ENCODE measurements at places on chromosomes 3 and 15. TPM values are rescaled to one million over a fixed set of nuclear protein-coding genes. Genes with fewer than 3 reads are reported as not detected.

GRCh38 chr15:42090370-42090769, 4.0 kb downstream of the PLA2G4D start:
- H3K4me3 ChIP-seq = no peak overlapping the region
- H3K27me3 ChIP-seq = no peaks in the 10 kb centered on the region
- DNase-seq = peak; percentile 38
- no peak overlapping the region for H3K27ac ChIP-seq

Gene CLSTN2
- 28.3 TPM for total RNA-seq

Gene PLSCR5
- total RNA-seq = not detected

DNA sequence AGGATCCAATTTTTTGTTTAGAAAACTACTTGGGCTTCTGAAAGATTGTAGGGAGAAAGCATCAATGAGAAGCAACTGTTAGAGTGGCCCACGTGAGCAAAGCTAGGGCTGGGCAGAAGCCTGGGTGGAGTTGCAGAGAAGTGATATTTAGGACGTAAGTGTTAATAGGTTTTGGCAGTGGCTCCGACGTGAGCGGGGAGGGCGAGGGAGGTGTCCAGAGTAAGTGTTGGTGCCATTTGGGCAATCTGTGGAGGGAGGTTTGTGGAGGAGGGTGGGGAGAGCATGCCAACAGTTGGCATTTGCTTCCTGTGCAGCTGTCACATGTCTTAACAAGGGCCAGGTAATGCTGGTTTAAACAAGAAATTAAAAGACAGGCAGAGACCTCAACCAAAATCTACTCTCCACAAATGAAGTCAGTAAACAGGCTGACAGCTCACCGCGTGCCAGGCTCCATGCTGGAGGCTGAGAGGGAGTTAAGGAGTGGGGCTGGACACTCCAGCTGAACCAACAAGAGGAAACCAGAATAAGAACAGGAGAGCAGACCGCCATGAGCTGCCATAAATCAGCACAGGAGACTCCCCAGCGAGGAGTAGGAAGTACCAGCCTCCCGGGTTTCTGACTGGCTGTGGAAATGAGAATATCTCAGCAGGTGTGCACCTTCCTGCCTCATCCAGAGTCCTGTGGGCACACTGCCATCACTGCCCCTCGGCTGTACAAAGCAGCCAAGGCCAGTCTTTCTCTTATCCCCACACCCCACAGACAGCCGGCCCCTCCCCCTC, 232.6 kb downstream of the ABHD5 start:
- no peaks in the 10 kb centered on the region for H3K36me3 ChIP-seq
- H3K4me3 ChIP-seq = no peak overlapping the region

DNA sequence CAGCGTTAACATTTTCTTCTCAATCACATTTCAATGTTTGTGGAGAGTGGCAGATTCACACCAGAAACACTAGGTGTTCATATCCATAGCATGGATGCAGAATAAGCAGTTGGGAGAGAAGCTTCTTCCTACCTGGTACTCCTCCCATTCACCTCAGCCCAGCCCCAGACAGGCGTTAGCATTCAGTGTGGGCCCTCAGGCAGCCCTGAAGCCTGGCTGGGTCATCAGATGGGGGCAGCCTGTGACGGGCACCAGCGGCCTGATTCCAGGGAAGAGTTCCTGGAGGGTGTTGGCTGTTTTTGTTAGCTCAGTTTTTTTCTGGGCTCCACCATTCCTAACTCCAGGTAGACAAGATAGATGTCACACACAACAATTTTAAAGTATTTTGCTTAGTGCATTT, 31.1 kb downstream of the APH1B start:
- no peaks in the 10 kb centered on the region for H3K27me3 ChIP-seq
- no peaks in the 10 kb centered on the region for H3K4me1 ChIP-seq
- H3K27ac ChIP-seq = no peak overlapping the region
- DNase-seq = no peak
- peaks cover 17% of the 10 kb centered on the region for H3K36me3 ChIP-seq

Gene NRROS
- total RNA-seq = 2.4 TPM

GRCh38 chr3:137061186-137061585, 103.4 kb downstream of the IL20RB start:
- no peaks in the 10 kb centered on the region for H3K36me3 ChIP-seq
- no peak for DNase-seq
- no peak overlapping the region for H3K4me3 ChIP-seq
- H3K27ac ChIP-seq = no peak overlapping the region
- no peaks in the 10 kb centered on the region for H3K4me1 ChIP-seq

Gene UROC1
- total RNA-seq = not detected

- no peaks in the 10 kb centered on the region for H3K36me3 ChIP-seq
- H3K4me3 ChIP-seq = no peak overlapping the region
- no peaks in the 10 kb centered on the region for H3K4me1 ChIP-seq
- no peak overlapping the region for H3K27ac ChIP-seq
- DNase-seq = no peak
Observed at GRCh38 chr3:173410436-173410835, 12.9 kb downstream of the NLGN1 start.

- H3K27ac ChIP-seq = no peak overlapping the region
- H3K36me3 ChIP-seq = no peaks in the 10 kb centered on the region
- H3K4me3 ChIP-seq = no peak overlapping the region
- no peaks in the 10 kb centered on the region for H3K4me1 ChIP-seq
- no peaks in the 10 kb centered on the region for H3K27me3 ChIP-seq
Observed at GRCh38 chr3:117589454-117589853, 879.9 kb downstream of the TUSC7 start.

DNA sequence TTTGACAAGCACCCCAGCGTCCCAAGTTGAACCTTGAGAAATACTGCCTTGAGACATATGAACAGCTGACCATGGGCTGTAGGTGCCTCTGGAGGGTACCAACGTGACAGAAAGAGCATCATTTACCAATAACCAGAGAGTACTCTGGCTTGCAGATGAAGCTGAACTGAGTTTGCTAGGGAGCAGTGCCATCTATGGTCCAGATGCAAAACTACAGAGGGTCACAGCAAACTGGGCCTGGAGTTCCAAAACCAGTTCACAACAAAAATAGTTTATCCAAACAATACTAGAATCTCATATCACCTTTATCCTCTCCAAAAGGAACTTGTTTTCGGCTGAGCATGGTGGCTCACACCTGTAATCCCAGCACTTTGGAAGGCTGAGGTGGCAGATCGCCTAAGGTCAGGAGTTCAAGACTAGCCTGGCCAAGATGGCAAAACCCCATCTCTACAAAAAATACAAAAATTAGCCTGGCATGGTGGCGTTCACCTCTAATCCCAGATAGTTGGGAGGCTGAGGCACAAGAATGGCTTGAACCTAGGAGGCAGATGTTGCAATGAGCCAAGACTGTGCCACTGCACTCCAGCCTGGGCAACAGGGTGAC, 69.3 kb downstream of the CHAC1 start:
- H3K4me1 ChIP-seq = no peaks in the 10 kb centered on the region
- DNase-seq = no peak
- peaks cover 32% of the 10 kb centered on the region for H3K36me3 ChIP-seq
- H3K4me3 ChIP-seq = no peak overlapping the region
- H3K27ac ChIP-seq = no peak overlapping the region

Gene PCBP4
- total RNA-seq = 119 TPM

DNA sequence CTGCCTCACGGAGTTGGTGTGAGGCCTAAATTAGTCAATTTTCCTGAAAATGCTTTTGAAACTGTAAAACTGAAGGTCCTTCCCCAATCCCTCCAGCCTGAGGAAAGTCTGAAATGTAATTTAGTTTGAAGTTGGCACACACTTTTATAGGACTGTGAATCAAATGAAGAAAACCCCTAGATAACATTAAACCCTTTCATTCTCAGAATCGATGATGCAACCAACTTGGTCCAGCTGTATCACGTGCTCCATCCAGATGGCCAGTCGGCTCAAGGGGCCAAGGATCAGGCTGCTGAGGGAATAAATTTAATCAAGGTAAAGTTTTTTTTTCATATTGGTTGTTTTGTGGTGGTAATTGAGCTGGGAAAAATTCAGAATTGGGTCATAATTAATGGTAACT, 11.7 kb downstream of the MRPS22 start:
- no peak overlapping the region for H3K27ac ChIP-seq
- no peak for DNase-seq
- H3K4me3 ChIP-seq = no peak overlapping the region
- no peaks in the 10 kb centered on the region for H3K4me1 ChIP-seq
- peaks cover 90% of the 10 kb centered on the region for H3K36me3 ChIP-seq
- H3K27me3 ChIP-seq = no peaks in the 10 kb centered on the region

DNA sequence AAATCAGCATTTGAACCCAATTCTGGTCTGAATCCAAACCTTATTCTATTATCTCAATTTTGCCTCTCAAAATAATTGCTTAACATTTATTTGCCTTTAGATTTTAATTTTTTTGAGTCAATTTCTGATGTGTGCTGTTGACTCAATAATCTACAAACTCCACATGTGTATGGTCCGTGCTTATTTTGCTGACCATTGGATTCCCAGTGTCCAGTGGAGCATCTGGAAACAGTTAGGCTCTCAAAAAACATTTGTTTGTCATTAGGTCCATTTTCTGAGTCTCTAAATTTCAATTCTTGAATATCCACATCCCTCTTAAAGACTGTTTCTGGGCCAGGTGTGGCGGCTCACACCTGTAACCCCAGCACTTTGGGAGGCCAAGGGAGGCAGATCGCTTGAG, 19.2 kb upstream of the MYZAP start:
- no peaks in the 10 kb centered on the region for H3K4me1 ChIP-seq
- no peak for DNase-seq
- H3K4me3 ChIP-seq = no peak overlapping the region
- no peaks in the 10 kb centered on the region for H3K27me3 ChIP-seq

GRCh38 chr3:101646726-101647125, 30.2 kb downstream of the ZBTB11 start:
- no peaks in the 10 kb centered on the region for H3K4me1 ChIP-seq
- no peak for DNase-seq
- no peak overlapping the region for H3K4me3 ChIP-seq
- no peak overlapping the region for H3K27ac ChIP-seq
- H3K36me3 ChIP-seq = peaks cover 26% of the 10 kb centered on the region

GRCh38 chr3:55549177-55549576, 62.1 kb upstream of the WNT5A start:
- H3K27me3 ChIP-seq = no peaks in the 10 kb centered on the region
- no peak for DNase-seq
- H3K36me3 ChIP-seq = no peaks in the 10 kb centered on the region
- H3K4me1 ChIP-seq = no peaks in the 10 kb centered on the region
- H3K4me3 ChIP-seq = no peak overlapping the region

DNA sequence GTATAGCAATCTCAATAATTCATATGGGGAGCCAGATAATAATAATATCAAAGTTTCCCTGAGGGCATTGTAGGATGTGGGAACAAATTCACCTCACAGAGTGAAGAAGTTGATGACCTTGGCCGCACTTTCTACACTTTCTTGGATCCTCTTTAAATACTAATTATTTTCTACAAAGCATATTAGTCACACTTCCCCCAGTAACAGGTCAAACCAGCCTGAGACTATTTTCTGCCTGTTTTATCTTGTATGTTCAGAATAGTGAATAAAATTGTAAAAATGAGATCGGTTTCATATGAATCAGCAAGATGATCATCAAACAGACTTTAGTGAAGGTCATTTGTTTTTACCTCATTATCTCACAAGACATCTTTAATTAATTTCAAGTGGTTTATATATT, 2.3 kb upstream of the OR5K3 start:
- H3K4me3 ChIP-seq = no peak overlapping the region
- H3K36me3 ChIP-seq = no peaks in the 10 kb centered on the region
- DNase-seq = no peak
- no peaks in the 10 kb centered on the region for H3K27me3 ChIP-seq
- H3K27ac ChIP-seq = no peak overlapping the region

DNA sequence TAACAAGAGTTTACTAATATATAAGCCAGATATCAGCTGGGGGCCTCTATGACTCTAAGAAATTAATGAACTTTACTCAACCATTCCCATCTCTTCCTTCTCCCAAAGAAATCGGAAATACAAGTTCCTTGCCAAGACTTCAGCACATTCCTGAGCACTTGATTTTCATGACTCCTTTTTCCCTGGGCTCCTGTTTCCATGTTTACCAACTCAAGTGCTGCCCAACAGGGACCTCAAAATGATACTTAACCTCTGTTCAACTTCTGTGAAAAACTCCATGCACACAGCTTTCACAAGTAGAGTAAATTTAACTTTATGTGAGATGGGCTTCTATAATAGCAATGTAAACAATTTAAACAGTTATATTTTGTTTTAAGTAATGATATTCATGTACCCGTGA, 315.8 kb upstream of the CDIN1 start:
- no peaks in the 10 kb centered on the region for H3K27me3 ChIP-seq
- no peaks in the 10 kb centered on the region for H3K4me1 ChIP-seq
- DNase-seq = no peak
- H3K4me3 ChIP-seq = no peak overlapping the region
- H3K36me3 ChIP-seq = no peaks in the 10 kb centered on the region
- H3K27ac ChIP-seq = no peak overlapping the region

GRCh38 chr3:9826815-9827573, 16.8 kb downstream of the RPUSD3 start:
- H3K4me1 ChIP-seq = no peaks in the 10 kb centered on the region
- H3K27me3 ChIP-seq = no peaks in the 10 kb centered on the region
- no peak for DNase-seq
- no peak overlapping the region for H3K4me3 ChIP-seq
- H3K27ac ChIP-seq = no peak overlapping the region

Gene LIPH
- 0.47 TPM for total RNA-seq

Gene SLC22A13
- total RNA-seq = not detected

Gene STAB1
- total RNA-seq = 62.6 TPM

Gene ALDH1A2
- 47.8 TPM for total RNA-seq

DNA sequence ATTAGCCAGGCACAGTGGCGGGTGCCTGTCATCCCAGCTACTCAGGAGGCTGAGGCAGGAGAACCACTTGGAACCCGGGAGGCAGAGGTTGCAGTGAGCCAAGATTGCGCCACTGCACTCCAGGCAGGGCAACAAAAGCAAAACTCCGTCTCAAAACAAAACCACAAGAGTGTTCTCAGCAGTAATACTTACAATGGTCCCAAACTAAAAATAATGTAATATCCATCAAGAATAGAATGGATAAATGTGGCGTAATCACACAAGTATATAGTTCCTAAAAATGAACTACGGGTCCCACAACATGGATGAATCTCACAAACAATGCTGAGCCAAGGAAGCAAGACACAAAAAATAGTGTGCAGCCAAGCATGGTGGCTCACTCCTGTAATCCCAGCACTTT, 39.2 kb downstream of the STAG1 start:
- H3K36me3 ChIP-seq = peaks cover 6% of the 10 kb centered on the region
- H3K4me1 ChIP-seq = no peaks in the 10 kb centered on the region
- no peaks in the 10 kb centered on the region for H3K27me3 ChIP-seq
- no peak overlapping the region for H3K27ac ChIP-seq
- no peak for DNase-seq
- H3K4me3 ChIP-seq = no peak overlapping the region

Gene DGKG
- total RNA-seq = 27.4 TPM

Gene IRAK2
- total RNA-seq = 2.8 TPM

Gene EFCAB12
- 0.28 TPM for total RNA-seq

- no peak for DNase-seq
- no peak overlapping the region for H3K27ac ChIP-seq
Observed at GRCh38 chr3:66747696-66748095, 246.9 kb upstream of the LRIG1 start.

Gene FBLN2
- total RNA-seq = 122 TPM

- no peak overlapping the region for H3K4me3 ChIP-seq
- no peak for DNase-seq
- H3K27ac ChIP-seq = no peak overlapping the region
- no peaks in the 10 kb centered on the region for H3K4me1 ChIP-seq
- H3K27me3 ChIP-seq = no peaks in the 10 kb centered on the region
Observed at GRCh38 chr3:83946554-83946953, 1012.2 kb upstream of the CADM2 start.

GRCh38 chr15:80585544-80586018, 109.5 kb upstream of the ABHD17C start:
- no peak overlapping the region for H3K4me3 ChIP-seq
- H3K36me3 ChIP-seq = no peaks in the 10 kb centered on the region
- no peak overlapping the region for H3K27ac ChIP-seq
- no peak for DNase-seq
- H3K27me3 ChIP-seq = no peaks in the 10 kb centered on the region
